ENCODE measurements at places on chromosomes 13 and 19.

GRCh38 chr19:39070888-39071287 is 13.3 kb upstream of the ACP7 start:
- no peak for DNase-seq

GRCh38 chr13:36850790-36851438 is 31.9 kb downstream of the RFXAP start:
- DNase-seq = no peak

DNA sequence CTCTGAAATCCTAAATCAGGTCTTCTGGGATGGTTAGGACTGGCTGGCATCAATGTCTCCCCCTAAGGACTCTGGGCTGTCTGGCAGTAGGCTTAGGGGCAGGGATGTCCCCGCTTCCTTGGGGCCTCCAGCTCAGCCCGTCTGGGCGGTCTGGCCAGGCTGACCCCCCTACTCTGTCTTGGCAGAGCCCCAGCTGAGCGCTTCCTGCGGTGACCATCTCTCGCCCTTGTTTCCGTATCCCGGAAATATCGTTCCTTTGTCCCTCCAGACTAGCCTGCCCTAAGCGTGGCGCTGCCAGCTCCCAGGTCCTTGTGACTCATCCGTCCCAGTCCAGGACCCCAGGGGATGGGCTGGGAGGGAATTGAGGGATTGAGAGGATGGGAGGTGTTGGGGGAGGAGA is 11.3 kb downstream of the GTPBP3 start:
- DNase-seq = no peak

DNA sequence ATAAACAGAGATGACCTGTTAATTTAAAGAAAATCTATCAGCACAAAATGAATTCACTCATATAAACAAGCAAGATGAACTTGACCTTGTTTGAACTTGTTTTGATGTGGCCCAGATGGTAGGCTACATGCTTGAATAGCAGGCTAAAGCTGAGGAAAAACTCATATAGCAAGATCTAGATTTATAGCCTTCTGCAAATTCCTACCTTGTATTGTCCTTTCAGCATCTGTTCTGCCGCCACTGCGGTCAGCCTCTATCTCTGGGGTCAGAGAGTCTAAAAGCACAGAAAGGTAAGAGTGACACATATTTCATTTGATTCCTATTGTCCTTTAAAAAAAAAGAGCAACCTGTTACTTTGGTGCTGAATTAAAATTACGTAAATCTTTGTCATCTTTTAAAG is 392.1 kb downstream of the DACH1 start:
- DNase-seq = no peak

- peak; percentile 8 for DNase-seq
These were observed 529 bp downstream of the LONP1 start for GRCh38 chr19:5719274-5719960.
